Upper lobe of right lung (tissue), 1 donor: ENCODE measurements at places on chromosomes 11 and 22.
A peak's percentile ranks its signal among the peaks of the same experiment; 100 is the strongest.

- peaks cover 66% of the 10 kb centered on the region for H3K4me1 ChIP-seq
- H3K27ac ChIP-seq = peak overlapping the region; percentile 6
- peak; percentile 6 for DNase-seq
- H3K4me3 ChIP-seq = no peak overlapping the region
- no peaks in the 10 kb centered on the region for H3K27me3 ChIP-seq
- no peaks in the 10 kb centered on the region for H3K36me3 ChIP-seq
These were observed 30.9 kb downstream of the MICAL2 start for GRCh38 chr11:12141283-12141682.

- no peak overlapping the region for H3K4me3 ChIP-seq
- H3K27ac ChIP-seq = no peak overlapping the region
- peaks cover 13% of the 10 kb centered on the region for H3K27me3 ChIP-seq
- H3K36me3 ChIP-seq = no peaks in the 10 kb centered on the region
- peak; percentile 29 for DNase-seq
These were observed 25.8 kb upstream of the CACNG2 start for GRCh38 chr22:36729321-36729720.

GRCh38 chr11:75383246-75383645, 16.1 kb upstream of the RPS3 start:
- DNase-seq = peak; percentile 73
- peaks cover 28% of the 10 kb centered on the region for H3K4me1 ChIP-seq
- no peaks in the 10 kb centered on the region for H3K27me3 ChIP-seq
- no peak overlapping the region for H3K27ac ChIP-seq
- no peaks in the 10 kb centered on the region for H3K36me3 ChIP-seq
- no peak overlapping the region for H3K4me3 ChIP-seq

- H3K27me3 ChIP-seq = no peaks in the 10 kb centered on the region
- no peaks in the 10 kb centered on the region for H3K4me1 ChIP-seq
- DNase-seq = no peak
- H3K36me3 ChIP-seq = no peaks in the 10 kb centered on the region
- H3K4me3 ChIP-seq = no peak overlapping the region
- H3K27ac ChIP-seq = no peak overlapping the region
These were observed 976.9 kb upstream of the TENM4 start for GRCh38 chr11:80417681-80418080.

DNA sequence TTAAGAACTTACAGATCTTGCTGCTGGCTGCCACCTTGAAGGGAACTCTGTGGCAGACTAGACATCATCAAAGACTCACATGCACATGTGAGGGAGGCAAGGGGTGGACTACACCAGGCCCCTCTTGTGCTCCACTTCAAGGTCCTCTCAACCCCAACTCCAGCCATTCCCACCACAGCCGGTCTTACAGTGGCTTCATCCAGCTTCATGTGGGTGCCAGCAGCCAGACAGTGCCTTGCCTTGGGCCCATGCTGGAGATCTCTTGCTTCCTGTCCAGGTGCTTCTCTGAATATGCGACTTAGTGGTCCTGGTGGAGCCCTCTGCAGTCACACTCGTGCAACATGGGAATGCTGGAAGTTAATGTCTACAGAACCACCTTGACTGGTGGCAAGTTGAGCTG, 44.6 kb upstream of the WNT7B start:
- DNase-seq = peak; percentile 29
- H3K36me3 ChIP-seq = no peaks in the 10 kb centered on the region
- no peak overlapping the region for H3K27ac ChIP-seq
- H3K4me1 ChIP-seq = peaks cover 10% of the 10 kb centered on the region
- H3K4me3 ChIP-seq = no peak overlapping the region

- peaks cover 16% of the 10 kb centered on the region for H3K4me1 ChIP-seq
- H3K36me3 ChIP-seq = peaks cover 27% of the 10 kb centered on the region
These were observed 67.5 kb upstream of the NNMT start for GRCh38 chr11:114228435-114229411.

GRCh38 chr11:134082990-134083389, 14.1 kb downstream of the JAM3 start:
- no peak overlapping the region for H3K27ac ChIP-seq
- no peaks in the 10 kb centered on the region for H3K27me3 ChIP-seq
- no peaks in the 10 kb centered on the region for H3K4me1 ChIP-seq
- no peak for DNase-seq
- H3K4me3 ChIP-seq = no peak overlapping the region

- H3K4me3 ChIP-seq = peak overlapping the region; percentile 97
- peaks cover 28% of the 10 kb centered on the region for H3K4me1 ChIP-seq
- peak overlapping the region; percentile 91 for H3K27ac ChIP-seq
- DNase-seq = peak; percentile 71
- no peaks in the 10 kb centered on the region for H3K27me3 ChIP-seq
- H3K36me3 ChIP-seq = no peaks in the 10 kb centered on the region
These were observed 948 bp upstream of the MRTFA start for GRCh38 chr22:40637183-40638150.

GRCh38 chr22:20146777-20147176, 4.1 kb downstream of the CCDC188 start:
- no peak for DNase-seq
- H3K4me1 ChIP-seq = no peaks in the 10 kb centered on the region
- H3K4me3 ChIP-seq = no peak overlapping the region

GRCh38 chr22:41683616-41684015, 5.1 kb downstream of the SNU13 start:
- H3K27ac ChIP-seq = no peak overlapping the region
- H3K4me1 ChIP-seq = peaks cover 17% of the 10 kb centered on the region
- peaks cover 24% of the 10 kb centered on the region for H3K36me3 ChIP-seq
- no peak overlapping the region for H3K4me3 ChIP-seq
